Stimulated activated CD4-positive, alpha-beta T cell treated with anti-CD3 and anti-CD28 coated beads, Interleukin-4, amount 100 ng/mL, for 24 hours (primary cell): ENCODE measurements at places on chromosomes 2 and 18.

DNA sequence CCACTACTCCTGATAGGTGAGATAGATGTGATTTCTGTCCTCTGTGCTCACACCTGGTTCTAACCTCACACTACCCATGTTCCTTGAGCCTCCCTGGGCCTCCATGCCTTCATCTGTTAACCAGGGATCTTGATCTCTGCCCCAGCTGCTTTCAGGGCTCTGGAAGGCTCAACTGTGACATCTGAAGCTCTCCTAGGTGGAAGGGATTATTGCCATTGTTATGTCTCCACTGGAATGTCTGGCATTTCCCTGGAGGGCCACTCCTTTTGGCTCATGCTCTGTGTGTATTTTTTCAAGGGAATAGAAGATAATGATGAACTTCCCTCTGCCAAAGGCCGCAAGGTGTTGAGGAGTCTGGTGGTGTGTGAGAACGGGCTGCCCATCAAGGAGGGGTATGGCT lies 41.2 kb downstream of the PCARE start:
- DNase-seq, result no peak

DNA sequence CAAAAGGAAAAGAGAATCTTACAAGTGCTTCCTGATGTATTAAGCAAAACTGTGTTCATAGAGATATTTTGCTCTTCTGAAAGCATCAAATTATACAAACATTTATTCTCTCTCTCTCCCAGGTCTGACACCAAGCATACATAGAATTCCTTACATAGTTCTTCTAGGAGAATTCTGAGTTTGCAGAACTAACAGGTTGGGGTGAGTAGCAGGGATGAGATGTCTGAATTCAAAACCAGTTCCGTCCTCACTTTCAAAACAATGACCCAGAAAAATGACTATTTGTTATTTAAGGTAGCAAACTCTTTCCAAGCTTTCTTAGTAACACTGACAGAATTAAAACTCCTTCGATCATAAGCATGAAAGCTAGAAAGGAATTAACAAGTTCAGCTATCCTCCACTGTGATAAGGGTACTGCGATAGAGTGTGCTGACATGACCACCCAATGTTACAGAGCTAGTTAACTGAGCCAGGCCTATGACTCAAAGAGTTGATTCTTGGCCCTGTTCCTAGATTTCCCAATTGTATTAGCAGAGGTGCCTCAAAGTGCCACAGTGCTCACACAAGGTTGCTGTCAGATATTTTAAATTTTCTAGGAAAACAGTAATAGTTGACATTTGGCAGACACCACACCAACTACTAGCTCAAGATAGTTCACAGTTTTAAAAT lies 85.8 kb upstream of the SETBP1 start:
- DNase-seq, result no peak

- no peak for DNase-seq
These were observed 37.7 kb upstream of the CTDP1 start for GRCh38 chr18:79641722-79642497.

- DNase-seq, result no peak
These were observed 54.6 kb upstream of the TXNDC2 start for GRCh38 chr18:9831036-9831722.

GRCh38 chr2:56184500-56185011 lies 766 bp downstream of the CCDC85A start:
- no peak for DNase-seq

DNA sequence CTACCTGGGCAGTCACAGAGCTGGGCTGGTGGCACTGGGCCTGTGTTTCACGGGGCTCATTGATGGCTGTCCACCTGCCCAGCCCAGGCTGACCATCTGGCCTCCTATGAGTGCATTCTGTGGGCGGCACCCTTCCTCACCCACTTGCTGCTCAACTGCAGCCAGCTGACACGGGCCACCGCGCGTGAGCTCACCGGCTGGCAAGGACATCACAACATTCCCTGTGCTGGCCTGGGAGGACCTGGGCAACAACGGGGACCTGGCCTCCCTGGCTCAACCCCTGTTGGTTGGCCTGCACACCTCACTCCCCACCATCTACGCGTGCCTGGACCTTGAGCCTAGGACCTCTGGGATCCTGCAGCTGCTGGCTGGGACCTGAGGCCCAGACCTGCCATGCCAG lies 98.2 kb upstream of the DTNA start:
- DNase-seq, result no peak

DNA sequence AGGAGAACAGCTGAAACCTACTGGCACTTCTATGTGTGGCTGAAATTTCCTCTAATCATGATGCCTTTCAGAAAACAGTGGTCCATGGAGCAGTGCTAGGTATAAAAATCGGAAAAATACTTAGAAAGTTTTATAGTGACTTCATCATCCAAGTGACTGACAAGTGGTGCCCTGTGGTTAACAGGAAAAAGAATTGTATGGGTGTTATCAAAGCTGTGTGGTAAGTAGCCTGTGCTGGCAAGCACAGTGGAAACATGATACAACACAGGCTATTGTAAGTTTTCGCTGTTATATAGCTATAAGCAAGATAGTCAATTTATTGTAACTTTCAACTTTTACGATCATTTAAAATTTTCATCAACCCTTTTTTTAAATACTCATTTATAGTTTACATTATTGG lies 1599.7 kb upstream of the ZEB2 start:
- no peak for DNase-seq

- no peak for DNase-seq
These were observed 100.2 kb downstream of the TWIST2 start for GRCh38 chr2:238947920-238948710.

DNA sequence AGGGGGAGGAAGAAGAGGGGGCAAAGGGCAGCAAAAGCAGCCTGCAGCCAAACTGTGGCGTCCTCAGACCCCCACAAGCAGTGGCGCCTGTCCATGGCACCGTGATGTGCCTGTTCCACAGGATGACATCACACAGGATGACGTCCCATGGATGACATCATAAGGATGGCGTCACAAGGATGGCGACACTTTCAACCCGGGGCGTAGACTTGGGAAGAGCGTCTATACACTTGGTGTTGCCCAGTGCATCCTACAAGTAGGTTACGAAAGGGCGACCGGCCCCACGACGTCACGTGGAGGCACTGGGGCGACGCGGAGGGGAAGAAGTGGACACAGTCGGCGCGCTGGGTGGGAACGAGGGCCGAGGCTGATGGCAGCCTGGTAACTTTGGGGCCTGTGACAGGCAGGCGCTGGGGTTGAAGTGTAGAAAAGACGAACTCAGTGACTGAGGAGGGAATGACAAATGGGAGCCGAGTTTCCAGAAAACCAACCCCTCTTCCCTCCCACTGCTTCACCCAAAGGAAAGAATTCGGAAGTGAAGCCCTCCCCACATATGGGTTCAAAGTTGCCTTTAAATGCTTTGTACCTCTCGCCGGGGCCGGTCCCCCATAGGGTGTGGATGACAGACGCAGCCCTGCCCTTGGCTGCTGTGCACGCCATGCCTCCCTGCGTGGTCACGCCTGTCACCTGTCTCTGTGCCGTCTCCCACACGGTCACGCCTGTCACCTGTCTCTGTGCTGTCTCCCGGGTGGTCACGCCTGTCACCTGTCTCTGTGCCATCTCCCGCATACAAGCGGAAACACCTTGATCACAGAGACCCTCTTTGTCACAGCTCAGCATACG lies 13.4 kb upstream of the KCNG2 start:
- no peak for DNase-seq

GRCh38 chr2:180761224-180761623 lies 219.2 kb upstream of the UBE2E3 start:
- DNase-seq, result no peak

- DNase-seq, result no peak
These were observed 33.7 kb downstream of the OTOF start for GRCh38 chr2:26444236-26444635.

DNA sequence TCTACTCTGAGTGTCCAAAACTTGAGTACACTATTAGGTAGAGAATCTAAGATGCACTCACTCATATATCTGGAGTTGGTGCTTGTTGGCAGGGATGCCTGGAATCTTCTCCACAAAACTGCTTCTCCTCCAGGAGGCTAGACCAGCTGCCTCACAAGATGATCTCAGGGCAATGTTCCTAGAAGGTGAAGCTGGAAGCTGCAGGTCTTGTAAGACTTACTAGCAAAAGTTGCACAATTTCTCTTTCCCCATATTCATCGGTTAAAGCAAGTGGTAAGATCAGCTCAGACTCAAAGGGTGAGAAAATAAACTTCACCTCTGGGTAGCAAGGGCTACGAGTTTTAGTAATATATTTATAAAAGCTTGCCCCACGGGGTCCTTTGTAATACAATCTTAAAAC lies 454.4 kb upstream of the ACVR2A start:
- no peak for DNase-seq

DNA sequence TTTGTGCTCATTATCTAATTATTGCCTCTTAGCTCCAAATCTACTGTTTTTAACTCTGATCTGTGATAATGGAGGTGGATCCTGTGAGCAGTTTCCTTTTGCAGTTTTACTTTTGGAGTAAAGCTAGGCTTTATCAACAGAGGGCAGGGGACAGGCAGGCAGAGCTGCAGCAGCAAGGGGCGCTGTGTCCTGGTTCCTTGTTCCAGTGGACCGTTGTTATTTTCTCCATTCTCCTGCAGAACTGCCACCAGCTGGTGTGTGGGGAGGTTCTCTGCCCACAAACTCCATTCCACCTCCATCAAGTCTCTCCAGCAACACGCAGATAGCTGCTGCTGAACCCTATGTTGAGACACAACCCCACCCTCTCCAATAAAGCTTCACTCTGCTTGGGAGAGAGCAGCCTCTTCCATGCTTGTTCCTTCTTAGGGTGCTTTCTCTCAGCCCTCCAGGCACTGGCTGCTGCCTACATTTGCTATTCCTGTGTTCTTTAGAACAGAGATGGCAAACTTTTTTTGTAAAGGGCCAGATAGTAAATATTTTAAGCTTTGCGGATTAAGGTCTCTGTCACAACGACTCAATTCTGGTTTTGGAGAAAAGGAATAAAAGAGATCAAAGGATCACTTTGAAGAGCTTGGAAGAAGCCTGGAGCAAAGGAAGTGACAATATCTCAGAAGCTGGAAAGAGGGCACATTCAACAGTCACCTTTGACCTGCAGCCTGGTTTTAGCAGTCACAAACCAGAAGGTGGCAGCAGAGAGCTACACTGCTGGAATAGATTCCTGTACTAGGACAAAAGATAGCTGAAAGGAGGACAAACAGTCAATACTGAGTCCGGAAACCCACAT lies 208.8 kb downstream of the CCDC178 start:
- peak; percentile 51 for DNase-seq

GRCh38 chr2:237141571-237142051 lies 55.9 kb downstream of the COPS8 start:
- no peak for DNase-seq

- DNase-seq, result no peak
These were observed 39.4 kb upstream of the RBM44 start for GRCh38 chr2:237759176-237759575.

- DNase-seq, result no peak
These were observed 23.3 kb upstream of the DAW1 start for GRCh38 chr2:227848146-227848545.

DNA sequence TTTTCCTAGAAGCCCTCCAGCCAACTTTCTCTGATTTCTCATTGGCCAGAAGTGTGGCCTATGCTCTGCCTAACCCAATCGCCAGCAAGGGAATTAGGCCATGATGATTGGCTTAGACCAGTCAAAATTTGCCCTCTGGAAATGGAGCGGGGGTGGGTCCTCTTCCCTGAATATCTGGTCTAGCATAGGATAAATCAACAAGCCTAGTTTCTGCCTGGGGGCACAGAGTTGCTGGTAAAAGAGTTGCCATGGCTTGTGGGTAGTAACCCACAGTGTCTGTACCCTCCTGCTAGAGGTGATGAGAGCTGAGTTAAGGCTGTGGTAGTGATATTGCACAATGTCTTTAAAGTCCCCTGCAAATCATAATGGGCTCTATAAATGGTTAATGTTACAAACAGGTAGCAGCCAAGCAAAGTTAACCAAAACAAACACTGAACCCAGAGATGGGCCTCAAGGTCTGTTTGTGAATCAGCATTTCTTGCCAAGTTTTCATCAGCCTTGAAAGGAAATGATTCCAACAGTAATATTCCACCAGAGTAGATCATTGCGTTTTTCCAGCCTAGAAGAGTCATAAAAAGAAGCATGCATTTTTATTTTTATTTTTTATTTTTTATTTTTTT lies 19.3 kb downstream of the GALM start:
- no peak for DNase-seq

DNA sequence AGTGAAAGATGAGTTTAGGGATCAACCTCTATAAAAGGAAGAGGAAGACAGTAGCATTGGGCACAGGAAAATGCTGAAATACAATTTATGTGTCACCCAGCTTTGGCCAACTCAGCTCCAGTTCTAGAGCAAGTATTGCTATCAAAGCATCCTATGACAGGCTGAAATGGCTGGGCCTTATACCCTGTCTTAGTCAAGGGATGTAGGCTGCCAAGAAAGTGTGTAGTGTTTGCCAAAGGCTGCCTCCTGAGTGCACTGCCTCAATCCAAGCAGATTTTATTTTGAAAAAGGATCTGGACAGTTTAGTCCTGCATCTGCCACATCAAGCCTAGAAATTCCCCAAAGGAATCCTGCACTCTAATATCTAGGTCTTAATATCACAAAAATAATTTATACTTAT lies 359.9 kb upstream of the ZC3H15 start:
- DNase-seq, result no peak

DNA sequence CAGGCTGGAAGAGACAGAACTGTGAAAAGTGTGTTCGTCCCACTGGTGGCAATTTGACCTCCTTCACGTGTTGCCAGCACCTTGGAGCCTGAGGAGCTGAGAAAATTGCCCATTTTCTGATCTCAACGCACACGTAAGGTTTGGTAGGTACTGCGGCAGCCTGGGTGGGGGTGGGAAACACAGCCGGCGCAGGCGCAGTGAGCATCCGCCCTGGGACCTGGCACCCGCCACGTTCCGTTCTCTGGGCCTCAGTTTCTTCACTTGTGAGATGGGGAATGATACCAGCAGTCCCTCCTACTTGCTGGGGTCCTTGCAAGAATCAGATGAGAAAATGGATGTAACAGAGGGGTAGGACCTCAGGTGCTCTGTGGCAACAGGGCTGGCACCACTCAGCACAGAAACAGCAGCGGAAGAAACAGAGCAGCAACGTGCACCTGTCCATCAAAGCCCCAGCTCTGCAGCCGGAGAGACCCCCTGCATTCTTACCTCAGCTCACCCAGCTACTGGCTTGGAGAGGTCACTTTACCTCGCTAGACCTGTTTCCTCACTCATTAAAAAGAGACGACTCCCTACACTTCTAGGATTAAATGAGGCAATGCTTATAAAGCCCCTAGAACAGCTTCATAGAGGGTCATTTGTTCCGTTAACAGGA lies 458.0 kb upstream of the ID2 start:
- DNase-seq, result no peak

- DNase-seq, result no peak
These were observed 254.2 kb downstream of the EN1 start for GRCh38 chr2:118593257-118593656.

GRCh38 chr2:168246072-168246482 lies 1.3 kb downstream of the STK39 start:
- no peak for DNase-seq
